ENCODE measurements at places on chromosomes 1 and 21. TPM values are rescaled to one million over a fixed set of nuclear protein-coding genes. Genes with fewer than 3 reads are reported as not detected.

Gene CATSPERE
- total RNA-seq: not detected

Gene CRP
- 0.54 TPM for total RNA-seq

Gene TTC34
- total RNA-seq: 0.35 TPM

Gene KIF17
- 0.45 TPM for total RNA-seq

Gene FAM72C
- 9.1 TPM for total RNA-seq

DNA sequence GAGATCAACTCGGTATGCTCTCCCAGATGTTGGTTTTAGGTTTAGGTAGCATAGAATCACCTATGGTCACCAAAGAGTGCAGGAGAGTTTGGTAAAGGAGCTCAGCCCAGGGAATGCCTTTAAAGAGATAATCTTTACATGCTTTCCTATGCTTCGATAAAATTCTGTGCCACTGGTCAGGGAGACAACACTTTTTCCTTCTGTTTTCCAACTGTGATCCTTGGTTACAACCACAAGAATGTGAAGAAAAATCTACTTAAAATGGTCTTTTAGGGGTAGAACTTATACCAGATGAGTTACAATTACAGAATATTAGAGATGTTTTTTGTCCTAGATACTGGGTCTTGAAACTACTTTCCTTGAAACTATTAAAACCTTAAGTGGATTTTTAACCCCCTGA is 895.6 kb downstream of the TTLL7 start:
- DNase-seq: no peak

GRCh38 chr1:16352842-16353535 is 709 bp upstream of the FBXO42 start:
- peak; percentile 35 for DNase-seq

DNA sequence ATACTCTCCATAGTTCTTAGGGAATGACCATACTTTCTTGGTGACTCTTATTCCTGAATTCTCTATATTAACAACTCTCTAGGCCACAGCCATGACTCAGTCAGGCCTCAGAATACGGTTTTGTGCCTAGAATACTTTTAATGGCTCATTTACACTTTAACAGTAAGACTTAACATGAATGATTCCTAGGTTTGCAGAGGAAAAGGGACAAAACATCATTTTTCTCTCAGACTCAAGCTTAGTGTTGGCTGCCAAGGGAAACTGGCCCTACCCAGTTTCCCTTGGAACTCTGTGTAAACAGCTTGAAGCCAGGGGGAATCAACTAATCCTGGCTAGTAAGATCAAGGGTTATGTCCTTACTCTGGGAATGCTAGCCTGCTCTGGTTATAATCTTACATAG is 164.9 kb upstream of the PKN2 start:
- DNase-seq: no peak

- no peak for DNase-seq
Observed at GRCh38 chr1:220389634-220390033, 117.4 kb upstream of the RAB3GAP2 start.

- no peak for DNase-seq
Observed at GRCh38 chr21:46550116-46550941, 54.6 kb downstream of the S100B start.

- DNase-seq: no peak
Observed at GRCh38 chr1:178939338-178940067, 68.6 kb upstream of the ANGPTL1 start.

All from GM12878 (cell line).